ENCODE measurements at places on chromosomes 16 and 17. TPM values are rescaled to one million over a fixed set of nuclear protein-coding genes. Genes with fewer than 3 reads are reported as not detected.

The HP gene
- total RNA-seq = not detected

The CYTH1 gene
- 60.3 TPM for total RNA-seq

The KRTAP2-1 gene
- not detected for total RNA-seq

The TNRC6A gene
- total RNA-seq = 45.5 TPM

The CFAP97D1 gene
- not detected for total RNA-seq

The PABPN1L gene
- total RNA-seq = not detected

The RBFOX1 gene
- total RNA-seq = not detected

The NPB gene
- 2.0 TPM for total RNA-seq

The PLD6 gene
- 2.8 TPM for total RNA-seq

The CCDC102A gene
- total RNA-seq = 1.7 TPM

The KAT7 gene
- total RNA-seq = 31.2 TPM

The GPR139 gene
- not detected for total RNA-seq

- no peaks in the 10 kb centered on the region for H3K4me1 ChIP-seq
- no peak overlapping the region for H3K4me3 ChIP-seq
- H3K36me3 ChIP-seq = no peaks in the 10 kb centered on the region
- H3K27me3 ChIP-seq = no peaks in the 10 kb centered on the region
- DNase-seq = no peak
Measured at GRCh38 chr17:72193391-72194106, 72.7 kb downstream of the SOX9 start.

- peak overlapping the region; percentile 96 for H3K27ac ChIP-seq
- peaks cover 57% of the 10 kb centered on the region for H3K4me1 ChIP-seq
- peak; percentile 62 for DNase-seq
- H3K36me3 ChIP-seq = no peaks in the 10 kb centered on the region
- H3K27me3 ChIP-seq = no peaks in the 10 kb centered on the region
Measured at GRCh38 chr16:56607109-56607618, 1.2 kb upstream of the MT2A start.

DNA sequence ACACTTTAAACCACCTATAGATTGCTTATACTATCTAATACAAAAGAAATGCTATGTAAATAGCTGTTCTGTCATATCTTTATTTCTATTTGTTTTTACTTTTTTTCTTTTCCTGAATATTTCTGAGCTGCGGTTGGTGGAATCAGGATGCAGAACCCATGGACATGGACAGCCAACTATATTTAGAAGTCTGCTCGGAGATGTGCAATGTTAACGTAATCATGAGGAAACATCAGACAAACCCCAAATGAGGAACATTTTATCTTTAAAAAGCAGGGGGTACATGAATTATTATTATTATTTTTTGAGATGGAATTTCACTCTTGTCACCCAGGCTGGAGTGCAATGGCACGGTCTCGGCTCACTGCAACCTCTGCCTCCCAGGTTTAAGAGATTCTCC, 31.4 kb upstream of the GHDC start:
- H3K4me3 ChIP-seq = no peak overlapping the region
- no peak overlapping the region for H3K27ac ChIP-seq
- H3K4me1 ChIP-seq = peaks cover 8% of the 10 kb centered on the region
- no peaks in the 10 kb centered on the region for H3K27me3 ChIP-seq

DNA sequence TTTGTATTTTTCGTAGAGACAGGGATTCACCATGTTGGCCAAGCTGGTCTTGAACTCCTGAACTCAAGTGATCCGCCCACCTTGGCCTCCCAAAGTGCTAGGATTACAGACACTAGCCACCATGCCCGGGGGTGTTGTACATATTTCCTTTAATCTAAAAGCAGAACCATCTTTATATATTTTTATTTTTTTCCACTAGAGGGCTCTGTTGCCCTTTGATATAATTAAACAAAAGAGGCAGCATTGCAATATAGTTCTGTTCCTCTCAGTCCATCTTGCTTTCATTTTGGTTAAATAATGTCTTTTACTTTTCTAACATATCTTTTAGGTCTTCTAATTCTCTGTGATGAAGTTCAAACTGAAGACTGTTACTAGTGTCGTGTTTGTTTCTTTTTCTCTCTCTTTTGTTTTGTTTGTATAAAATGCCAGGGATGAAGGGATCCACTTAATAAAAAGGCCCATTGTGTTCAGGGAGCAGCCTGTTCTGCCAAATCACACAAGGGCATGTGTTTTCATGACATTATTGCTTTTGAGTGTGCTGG, 23.4 kb downstream of the WWOX start:
- peak; percentile 80 for DNase-seq
- H3K4me3 ChIP-seq = no peak overlapping the region
- no peaks in the 10 kb centered on the region for H3K27me3 ChIP-seq
- H3K36me3 ChIP-seq = peaks cover 19% of the 10 kb centered on the region
- peaks cover 37% of the 10 kb centered on the region for H3K4me1 ChIP-seq

GRCh38 chr16:31577411-31577810, 49.7 kb downstream of the AHSP start:
- no peak for DNase-seq
- H3K4me3 ChIP-seq = no peak overlapping the region
- no peak overlapping the region for H3K27ac ChIP-seq
- H3K27me3 ChIP-seq = no peaks in the 10 kb centered on the region
- H3K4me1 ChIP-seq = no peaks in the 10 kb centered on the region

- no peak for DNase-seq
- H3K4me1 ChIP-seq = peaks cover 33% of the 10 kb centered on the region
- no peaks in the 10 kb centered on the region for H3K36me3 ChIP-seq
- no peaks in the 10 kb centered on the region for H3K27me3 ChIP-seq
- no peak overlapping the region for H3K4me3 ChIP-seq
Measured at GRCh38 chr16:52577130-52577706, 30.3 kb upstream of the TOX3 start.

DNA sequence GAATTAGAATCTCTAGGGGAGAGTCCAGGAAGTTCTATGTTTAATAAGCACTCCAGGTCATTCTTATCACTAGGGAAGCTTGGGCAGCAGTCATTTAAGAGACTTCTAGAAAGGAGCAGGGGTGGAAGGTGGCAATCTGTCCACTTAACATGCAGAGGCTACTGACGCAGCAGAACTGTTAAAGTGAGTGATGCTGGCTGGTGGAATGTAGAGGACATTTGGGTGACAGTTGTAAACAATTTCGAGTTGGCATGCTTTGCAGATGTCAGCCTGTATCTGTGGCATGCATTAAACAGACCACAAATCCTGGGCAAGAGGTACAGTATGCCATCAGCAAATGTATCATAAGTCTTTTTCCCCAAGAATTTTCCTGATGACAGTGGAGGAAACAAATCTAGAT, 40.5 kb upstream of the HS3ST3A1 start:
- H3K27ac ChIP-seq = no peak overlapping the region
- no peaks in the 10 kb centered on the region for H3K27me3 ChIP-seq
- no peak for DNase-seq
- no peak overlapping the region for H3K4me3 ChIP-seq
- no peaks in the 10 kb centered on the region for H3K36me3 ChIP-seq

DNA sequence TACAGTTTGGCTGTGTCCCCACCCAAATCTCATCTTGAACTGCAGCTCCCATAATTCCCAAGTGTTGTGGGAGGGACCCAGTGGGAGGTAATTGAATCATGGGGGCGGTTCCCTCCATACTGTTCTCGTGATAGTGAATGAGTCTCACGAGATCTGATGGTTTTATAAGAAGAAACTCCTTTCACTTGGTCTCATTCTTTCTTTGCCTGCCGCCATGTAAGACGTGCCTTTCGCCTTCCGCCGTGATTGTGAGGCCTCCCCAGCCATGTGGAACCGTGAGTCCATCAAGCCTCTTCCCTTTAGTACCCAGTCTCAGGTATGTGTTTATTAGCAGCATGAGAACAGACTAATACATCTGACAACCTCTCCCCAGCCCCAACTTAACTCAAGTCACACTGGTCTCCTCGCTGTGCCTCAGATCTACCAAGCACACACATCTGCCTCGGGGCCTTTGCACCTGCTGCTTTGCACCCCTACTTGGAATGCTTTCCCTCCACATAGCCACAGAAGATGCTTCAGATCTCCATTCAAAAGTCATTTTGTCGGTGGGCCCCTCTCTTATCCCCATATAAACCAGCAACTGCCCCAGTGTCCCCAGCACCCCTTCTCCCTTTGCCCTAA, 74.4 kb downstream of the RPH3AL start:
- DNase-seq = no peak
- H3K27ac ChIP-seq = no peak overlapping the region
- H3K27me3 ChIP-seq = no peaks in the 10 kb centered on the region
- H3K36me3 ChIP-seq = peaks cover 21% of the 10 kb centered on the region
- no peaks in the 10 kb centered on the region for H3K4me1 ChIP-seq

DNA sequence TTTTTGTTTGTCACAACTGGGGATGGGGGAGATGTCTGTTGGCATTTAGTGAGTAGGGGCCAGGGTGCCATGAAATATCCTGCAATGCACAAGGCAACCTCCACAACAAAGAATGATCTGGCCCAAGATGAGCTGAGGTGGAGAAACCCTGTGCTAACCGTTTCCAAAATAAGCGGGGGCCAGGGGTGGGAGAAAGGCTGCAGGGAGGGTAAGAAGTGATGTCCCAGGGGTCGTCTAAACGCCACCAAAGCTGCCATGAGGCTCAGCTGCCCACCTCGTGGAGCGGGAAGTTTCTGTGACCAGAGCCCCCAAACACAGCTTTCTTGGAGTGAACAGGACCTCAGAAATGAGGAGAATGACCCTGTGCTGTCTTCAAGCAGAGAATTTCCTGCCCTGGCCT, 76.5 kb upstream of the CDH5 start:
- no peaks in the 10 kb centered on the region for H3K4me1 ChIP-seq
- H3K27me3 ChIP-seq = peaks cover 22% of the 10 kb centered on the region
- DNase-seq = no peak
- no peaks in the 10 kb centered on the region for H3K36me3 ChIP-seq

GRCh38 chr17:82098939-82099763, 1.1 kb upstream of the FASN start:
- H3K27ac ChIP-seq = peak overlapping the region; percentile 99
- H3K4me3 ChIP-seq = peak overlapping the region; percentile 91
- H3K27me3 ChIP-seq = no peaks in the 10 kb centered on the region

DNA sequence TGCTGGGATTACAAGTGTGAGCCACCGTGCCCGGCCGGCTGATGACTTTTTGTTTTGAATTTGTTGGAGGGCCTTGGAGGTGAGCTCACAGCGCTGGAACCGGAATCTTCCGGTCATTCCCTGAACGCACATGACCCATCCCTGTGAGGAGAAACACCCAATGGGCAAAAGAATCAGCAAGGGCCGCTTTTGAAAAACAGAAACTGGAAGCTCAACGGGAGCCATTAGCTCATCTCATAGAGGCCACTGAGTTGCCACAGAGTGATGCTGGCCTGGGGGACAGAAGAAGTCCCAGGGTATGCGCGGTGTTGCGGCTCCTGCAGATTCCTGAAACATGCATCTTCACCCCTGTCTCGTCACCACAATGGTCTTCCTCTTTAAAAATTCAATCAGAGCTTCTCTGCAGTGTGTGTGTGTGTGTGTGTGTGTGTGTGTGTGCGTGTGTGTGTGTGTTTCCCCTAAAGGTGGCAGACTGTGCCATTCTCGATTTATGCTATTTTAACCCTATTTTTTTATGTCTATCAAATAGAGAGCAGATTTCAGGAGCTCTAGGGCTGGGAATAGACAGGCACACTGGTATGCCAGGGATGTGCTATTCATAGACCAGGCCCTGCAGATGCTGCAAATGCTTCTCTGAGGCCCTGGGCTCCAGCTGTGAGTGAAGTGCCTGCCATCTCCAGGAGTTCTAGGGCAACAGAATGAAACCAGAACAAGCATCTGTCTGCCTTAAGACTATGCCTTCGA, 68.3 kb downstream of the MARCHF10 start:
- no peak overlapping the region for H3K27ac ChIP-seq
- H3K36me3 ChIP-seq = no peaks in the 10 kb centered on the region
- DNase-seq = no peak
- no peaks in the 10 kb centered on the region for H3K27me3 ChIP-seq

- H3K27me3 ChIP-seq = peaks cover 82% of the 10 kb centered on the region
- H3K4me3 ChIP-seq = no peak overlapping the region
- no peak overlapping the region for H3K27ac ChIP-seq
Measured at GRCh38 chr16:996681-997080, 15.1 kb downstream of the SOX8 start.

- no peaks in the 10 kb centered on the region for H3K4me1 ChIP-seq
- no peak for DNase-seq
- no peaks in the 10 kb centered on the region for H3K27me3 ChIP-seq
Measured at GRCh38 chr16:46822270-46822669, 8.7 kb downstream of the C16orf87 start.

DNA sequence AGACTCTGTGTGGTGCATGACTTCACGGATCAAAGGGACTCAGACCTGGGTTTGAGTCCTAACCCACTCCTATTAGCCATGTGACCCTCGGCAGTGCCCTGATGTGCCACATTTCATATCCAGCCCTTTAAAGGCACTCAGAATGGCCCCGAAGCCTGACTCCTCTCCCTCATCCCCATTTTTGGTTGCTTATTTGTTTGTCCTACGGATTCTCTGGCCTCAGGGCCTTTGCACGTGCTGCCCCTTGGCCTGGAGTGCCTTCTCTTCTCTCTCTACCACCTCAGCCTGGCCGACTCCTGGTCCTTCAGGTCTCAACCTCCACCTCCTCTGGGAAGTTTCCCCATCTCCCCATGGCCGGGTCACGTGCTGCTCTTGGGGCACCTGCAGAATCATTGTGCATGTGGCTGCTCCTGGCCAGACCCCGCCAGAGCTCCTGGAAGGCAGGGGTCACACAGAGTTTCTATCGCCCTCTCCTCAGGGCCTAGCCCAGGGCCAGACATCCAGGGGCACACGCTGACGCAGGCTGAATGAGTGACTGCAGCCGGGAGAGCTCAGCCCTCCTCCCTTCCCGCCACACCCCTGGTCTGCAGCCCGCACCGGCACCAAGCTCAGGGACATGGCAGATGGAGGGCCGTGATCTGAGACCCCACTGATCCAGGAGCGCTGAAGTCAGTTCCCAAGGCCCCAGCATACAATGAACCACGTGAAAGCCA, 22.0 kb upstream of the CIBAR2 start:
- H3K27ac ChIP-seq = no peak overlapping the region
- H3K27me3 ChIP-seq = no peaks in the 10 kb centered on the region
- no peak for DNase-seq
- no peak overlapping the region for H3K4me3 ChIP-seq

GRCh38 chr16:11162586-11163268, 93.3 kb downstream of the SOCS1 start:
- H3K4me3 ChIP-seq = no peak overlapping the region
- DNase-seq = no peak
- H3K4me1 ChIP-seq = peaks cover 6% of the 10 kb centered on the region
- no peaks in the 10 kb centered on the region for H3K27me3 ChIP-seq
- H3K27ac ChIP-seq = peak overlapping the region; percentile 26

DNA sequence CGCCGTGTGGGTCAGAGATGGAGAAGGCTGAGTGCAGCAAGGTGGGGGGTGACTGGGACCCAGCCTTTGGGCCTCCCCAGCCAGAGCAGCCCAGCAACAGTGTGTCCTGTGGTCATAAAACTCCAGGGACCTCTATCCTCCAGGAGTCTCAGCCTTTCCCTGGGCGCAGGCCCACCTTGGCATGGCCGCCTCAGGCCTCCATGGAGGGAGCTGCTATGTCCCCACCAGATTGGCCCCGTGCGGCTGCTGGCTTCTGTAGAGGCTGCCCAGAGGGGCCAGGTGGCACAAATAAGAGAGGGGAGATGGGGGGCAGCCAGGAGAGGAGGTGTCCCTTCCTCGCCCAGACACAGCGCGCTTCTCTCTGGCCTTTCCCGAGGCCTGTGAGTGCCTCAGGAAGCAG, 2.6 kb upstream of the SYNGR3 start:
- H3K4me3 ChIP-seq = no peak overlapping the region
- H3K4me1 ChIP-seq = peaks cover 41% of the 10 kb centered on the region
- H3K27ac ChIP-seq = no peak overlapping the region
- peaks cover 20% of the 10 kb centered on the region for H3K36me3 ChIP-seq
- peaks cover 35% of the 10 kb centered on the region for H3K27me3 ChIP-seq

Measured in stomach (tissue), 19 donors.